NCI-H69 (cell line): ENCODE measurements at places on chromosomes 7 and 10.

- no peak for DNase-seq
Observed at GRCh38 chr7:158444501-158445420, 142.9 kb downstream of the PTPRN2 start.

GRCh38 chr7:81859433-81859832, 89.6 kb upstream of the HGF start:
- DNase-seq = no peak

- DNase-seq = peak; percentile 86
Observed at GRCh38 chr10:86673827-86674581, 5.7 kb downstream of the LDB3 start.

GRCh38 chr10:101682172-101682825, 12.7 kb downstream of the FBXW4 start:
- no peak for DNase-seq

DNA sequence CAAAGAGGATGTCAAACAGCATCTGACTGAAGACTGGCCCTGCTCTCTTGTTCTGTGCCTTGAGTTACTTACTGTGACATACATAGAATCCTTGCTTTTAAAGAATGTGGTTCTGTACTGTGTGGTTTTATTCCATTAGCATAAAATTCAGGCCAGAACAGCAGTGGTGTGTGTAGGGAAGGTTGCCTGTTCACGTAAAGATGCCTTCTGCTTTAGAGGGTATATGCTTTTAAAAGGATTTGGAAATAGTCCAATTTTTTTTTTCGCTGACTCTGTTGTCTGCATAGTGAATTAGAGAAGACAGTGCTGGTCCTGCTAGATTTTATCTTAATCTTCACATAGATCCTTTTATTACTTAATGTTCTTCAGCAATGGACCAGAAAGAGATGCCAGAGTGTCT, 470.8 kb upstream of the SEMA3A start:
- DNase-seq = no peak

DNA sequence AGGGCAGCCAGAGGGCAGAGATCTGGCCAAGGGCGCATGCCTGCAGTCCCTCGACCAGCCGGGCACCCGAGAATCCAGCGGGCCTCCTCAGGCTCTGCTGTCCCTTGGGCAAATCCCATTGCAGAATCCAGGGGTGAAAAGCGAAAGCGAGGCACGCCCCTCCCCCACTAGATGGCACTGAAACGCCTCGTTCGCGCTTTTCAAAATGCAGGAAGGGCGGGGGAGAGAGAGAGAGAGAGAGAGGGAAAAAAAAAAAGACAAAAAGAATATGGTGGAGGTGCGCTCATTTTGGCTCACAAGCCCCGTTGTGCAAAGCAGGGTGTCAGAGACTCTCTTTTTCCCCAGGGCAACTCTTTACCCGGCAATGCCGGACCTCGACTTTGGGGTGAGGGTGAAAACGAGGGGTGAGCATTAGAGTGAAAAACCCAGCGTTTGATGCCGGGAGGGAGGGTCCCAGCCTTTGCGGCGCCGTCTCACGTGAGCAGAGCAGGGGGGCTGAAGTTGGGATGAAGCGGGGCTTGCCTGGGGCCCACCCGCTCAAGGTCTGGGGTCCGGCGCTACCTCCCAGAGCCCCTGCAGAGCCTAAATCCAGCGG, 2.5 kb upstream of the TMEM178B start:
- DNase-seq = peak; percentile 95

- no peak for DNase-seq
Observed at GRCh38 chr10:10045765-10046028, 972.0 kb upstream of the CELF2 start.

- no peak for DNase-seq
Observed at GRCh38 chr10:94428766-94429707, 26.7 kb downstream of the TBC1D12 start.

- DNase-seq = no peak
Observed at GRCh38 chr7:128350708-128351295, 7.1 kb upstream of the RBM28 start.

DNA sequence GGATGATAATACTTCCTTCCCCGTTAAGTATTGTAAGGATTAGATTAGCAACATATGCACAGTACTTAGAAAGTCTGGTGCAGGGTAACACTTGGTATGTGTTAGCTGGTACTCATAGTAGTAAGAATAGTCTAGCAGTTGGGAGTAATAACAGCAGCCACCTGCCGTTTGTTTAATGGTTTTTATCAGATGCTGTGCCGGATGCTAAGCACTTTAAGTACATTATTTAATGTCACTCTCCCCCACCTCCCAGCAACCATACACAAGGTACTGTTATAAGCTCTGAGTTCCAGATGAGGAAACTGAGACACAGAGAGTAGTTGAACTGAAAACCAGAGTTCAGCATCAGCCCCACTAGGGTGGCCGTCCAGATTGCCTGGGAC, 60.1 kb downstream of the ZMIZ1 start:
- DNase-seq = peak; percentile 35

GRCh38 chr10:63977329-63977923, 456.2 kb downstream of the REEP3 start:
- peak; percentile 46 for DNase-seq

DNA sequence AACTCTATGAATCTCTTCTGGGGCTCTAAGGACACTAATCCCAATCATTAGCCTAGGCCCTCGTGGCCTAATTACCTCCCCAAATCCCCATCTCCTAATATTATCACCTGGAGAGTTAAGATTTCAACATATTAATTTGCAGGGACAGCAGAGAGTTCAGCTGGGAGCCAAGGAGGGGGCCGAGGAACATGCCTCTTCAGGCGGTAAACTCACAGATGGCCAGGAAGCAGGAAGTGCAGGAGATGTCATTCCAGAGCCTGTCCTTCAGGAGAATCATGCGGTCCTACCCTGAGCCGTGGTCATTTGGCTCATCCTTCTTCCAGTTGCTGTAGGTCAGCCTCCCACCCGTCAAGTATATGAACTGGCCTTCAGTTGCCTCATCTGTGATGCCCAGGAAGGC, 21.9 kb upstream of the SFTPA2 start:
- DNase-seq = no peak

DNA sequence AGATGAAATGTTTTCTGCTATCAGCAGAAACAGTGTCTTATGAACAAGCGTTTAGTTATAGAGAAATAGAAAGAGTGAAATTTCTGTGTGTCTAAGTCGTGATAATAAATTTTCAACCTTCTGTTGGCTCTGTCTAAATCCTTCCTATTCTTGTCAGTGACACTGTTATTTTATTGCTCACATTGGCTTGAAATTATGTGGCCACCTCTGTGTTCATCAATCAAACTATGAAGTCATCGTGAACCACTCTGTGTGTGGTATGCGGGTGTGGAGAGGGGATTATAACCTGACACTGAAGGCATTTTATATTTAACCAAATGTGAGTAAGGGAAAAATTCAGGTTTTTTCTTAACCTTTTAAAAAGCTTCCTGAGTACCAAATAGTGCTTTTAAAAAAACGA, 12.3 kb downstream of the AOAH start:
- DNase-seq = no peak

GRCh38 chr10:132400041-132400546, 3.1 kb downstream of the PWWP2B start:
- no peak for DNase-seq

DNA sequence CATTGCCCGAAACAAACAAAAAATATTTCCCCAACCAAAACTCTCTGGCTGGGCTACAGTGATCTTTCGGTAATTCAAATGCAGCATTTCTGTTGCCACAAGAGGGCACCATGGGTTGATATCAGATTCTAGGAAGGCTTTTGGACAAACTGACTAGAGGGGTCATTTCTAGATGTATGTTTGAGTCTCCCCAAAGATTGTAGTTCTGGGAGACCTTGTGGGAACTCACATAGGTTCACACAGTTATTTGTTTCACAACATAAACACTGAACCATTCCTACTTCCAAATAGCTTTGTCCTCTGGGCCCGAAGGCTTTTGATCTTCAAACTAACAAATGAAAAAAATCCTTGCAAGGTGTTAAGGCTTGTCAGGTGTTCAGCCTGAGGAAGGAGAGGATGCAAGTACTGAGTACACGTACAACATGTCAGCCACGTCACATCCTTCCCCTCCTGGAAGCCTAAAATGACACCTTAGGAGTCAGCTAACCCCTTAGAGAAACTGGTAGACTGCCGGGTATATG, 37.0 kb upstream of the IL15RA start:
- peak; percentile 12 for DNase-seq

GRCh38 chr10:5360318-5360915, 4.3 kb upstream of the UCN3 start:
- DNase-seq = peak; percentile 79

GRCh38 chr7:143379611-143380259, 1.4 kb upstream of the ZYX start:
- no peak for DNase-seq

DNA sequence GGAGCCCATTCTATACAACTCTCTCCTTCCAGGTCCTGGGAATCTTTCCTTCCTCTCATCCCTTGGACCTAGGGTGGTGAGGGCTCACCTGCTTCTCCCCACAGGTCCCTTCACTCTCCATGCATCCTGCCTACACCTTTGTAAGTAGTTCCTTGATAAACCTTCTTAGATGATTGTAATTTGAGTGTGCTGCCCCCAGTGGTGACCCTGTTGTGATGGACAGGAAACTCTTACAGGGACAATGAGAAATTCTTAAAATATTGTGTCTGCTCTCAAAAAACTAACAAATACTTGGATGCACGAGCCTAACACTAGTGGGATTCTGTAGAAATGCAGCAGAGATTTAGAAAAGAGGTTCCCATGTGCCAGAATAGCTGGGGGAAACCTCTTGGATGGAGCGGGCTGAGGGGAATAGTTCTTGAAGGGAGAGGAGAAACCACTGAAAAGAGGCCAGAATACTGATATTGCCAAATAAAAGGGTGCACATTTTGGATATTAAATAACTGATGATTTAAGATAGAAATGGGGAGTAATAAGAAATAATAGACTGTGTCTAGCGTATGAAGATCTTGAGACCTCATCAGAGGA, 6.7 kb upstream of the PAXIP1 start:
- DNase-seq = peak; percentile 41
